ENCODE measurements at places on chromosomes 12 and 14. TPM values are rescaled to one million over a fixed set of nuclear protein-coding genes. Genes with fewer than 3 reads are reported as not detected.
A peak's percentile ranks its signal among the peaks of the same experiment; 100 is the strongest.

- H3K4me3 ChIP-seq = peak overlapping the region; percentile 84
- H3K27ac ChIP-seq = peak overlapping the region; percentile 95
- H3K36me3 ChIP-seq = peaks cover 32% of the 10 kb centered on the region
- peaks cover 50% of the 10 kb centered on the region for H3K27me3 ChIP-seq
- DNase-seq = peak; percentile 14
These were observed 4.9 kb downstream of the BMP4 start for GRCh38 chr14:53951627-53952303.

DNA sequence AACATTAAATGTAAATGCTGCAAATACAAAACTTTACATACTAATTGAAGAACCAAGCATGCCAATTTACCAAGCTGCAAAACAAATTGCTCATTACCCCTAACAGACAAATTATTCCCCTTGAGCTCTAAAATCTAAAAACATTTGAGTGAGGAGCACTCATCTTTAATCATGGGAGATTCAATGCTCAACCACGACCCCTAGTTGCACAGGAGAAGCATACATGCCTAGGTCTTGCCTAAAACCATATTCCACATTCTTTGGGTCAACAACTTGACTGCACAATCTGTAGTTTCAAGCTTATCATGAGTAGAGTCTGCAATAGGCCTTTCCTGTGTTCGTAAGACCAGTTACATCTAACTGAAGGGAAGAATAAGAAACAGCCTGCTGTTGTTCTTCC lies 69.7 kb downstream of the MGAT4C start:
- H3K36me3 ChIP-seq = no peaks in the 10 kb centered on the region
- no peak for DNase-seq
- no peaks in the 10 kb centered on the region for H3K27me3 ChIP-seq
- no peaks in the 10 kb centered on the region for H3K4me1 ChIP-seq
- H3K27ac ChIP-seq = no peak overlapping the region

DNA sequence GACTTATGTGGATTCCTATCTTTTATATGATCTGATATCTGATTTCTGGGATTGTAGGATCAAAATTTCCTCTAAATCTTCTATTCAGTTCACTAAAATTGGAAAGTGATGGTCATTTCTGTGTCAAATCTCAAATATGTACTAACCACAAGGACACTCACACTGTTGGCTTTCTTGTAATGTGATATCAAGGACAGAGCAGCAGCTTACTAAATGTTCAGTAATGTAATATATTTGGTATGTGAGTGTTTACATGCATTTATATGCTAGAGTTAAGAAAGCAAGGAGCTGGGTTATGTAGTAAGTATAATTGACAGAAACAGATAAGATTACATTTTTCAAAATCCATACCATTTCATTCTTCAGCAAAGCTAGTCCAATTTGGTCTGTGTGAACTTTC lies 16.5 kb downstream of the PUS7L start:
- no peak overlapping the region for H3K27ac ChIP-seq
- DNase-seq = no peak
- peaks cover 44% of the 10 kb centered on the region for H3K36me3 ChIP-seq
- no peaks in the 10 kb centered on the region for H3K27me3 ChIP-seq
- H3K4me3 ChIP-seq = no peak overlapping the region
- no peaks in the 10 kb centered on the region for H3K4me1 ChIP-seq

DNA sequence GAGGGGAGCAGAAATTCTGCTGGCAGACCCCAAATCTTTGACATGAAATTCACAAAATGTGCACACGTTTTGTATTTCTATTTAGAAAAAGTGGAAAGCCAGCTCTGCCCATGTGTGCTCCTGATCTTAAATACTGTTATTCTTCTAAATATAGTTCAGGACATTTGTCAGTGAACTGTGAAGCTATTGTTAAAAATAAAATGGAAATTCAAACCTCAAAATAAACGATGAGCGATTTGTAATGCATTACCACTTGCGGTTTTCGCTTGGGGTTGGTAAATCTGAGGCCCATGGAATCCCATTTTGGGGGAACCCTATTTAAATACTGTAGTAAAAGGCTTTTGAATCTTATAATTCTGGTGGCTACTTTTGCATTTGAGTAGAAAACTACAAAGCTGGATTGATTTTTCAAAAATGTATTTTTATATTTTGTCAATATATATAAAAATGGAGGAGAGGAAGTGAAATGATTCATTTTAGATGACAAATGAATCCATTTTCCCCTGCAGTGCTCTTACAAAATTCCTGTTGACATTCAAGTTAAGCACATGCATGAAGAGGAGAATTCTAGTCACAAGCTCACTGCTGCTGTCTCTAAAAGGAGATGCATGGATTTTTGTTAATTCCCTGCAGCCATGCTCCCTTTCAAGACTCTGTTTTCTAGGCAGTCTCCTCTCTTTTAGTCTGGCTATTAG lies 47.1 kb downstream of the FLRT2 start:
- no peak for DNase-seq
- H3K4me1 ChIP-seq = no peaks in the 10 kb centered on the region
- no peak overlapping the region for H3K27ac ChIP-seq
- no peaks in the 10 kb centered on the region for H3K36me3 ChIP-seq
- H3K27me3 ChIP-seq = no peaks in the 10 kb centered on the region

DNA sequence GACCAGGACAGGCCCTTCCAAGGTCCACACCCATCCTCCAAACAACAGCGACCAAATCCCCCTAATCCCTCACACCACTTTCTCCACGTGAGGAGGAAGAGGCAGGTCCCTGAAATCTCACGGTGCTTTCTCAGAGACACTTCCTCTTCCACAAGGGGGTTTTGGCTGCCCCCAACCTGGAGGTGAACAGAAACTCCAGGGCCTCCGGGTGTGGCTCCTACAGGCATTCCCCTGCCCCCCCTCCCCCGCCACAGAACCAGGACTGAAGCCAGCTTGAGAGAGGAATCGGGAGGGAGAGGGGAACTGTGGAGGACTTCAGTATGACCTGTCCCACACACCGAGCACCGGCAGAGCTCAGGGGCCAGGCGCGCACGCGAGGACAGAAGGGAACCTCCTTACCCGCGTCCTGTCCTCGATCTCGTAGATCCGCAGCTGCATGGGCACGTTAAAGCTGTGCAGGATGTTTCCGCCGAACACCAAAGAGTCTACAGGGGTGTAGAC lies 60.2 kb downstream of the KDM2B start:
- H3K36me3 ChIP-seq = peaks cover 9% of the 10 kb centered on the region
- no peaks in the 10 kb centered on the region for H3K27me3 ChIP-seq
- H3K4me3 ChIP-seq = peak overlapping the region; percentile 35
- H3K4me1 ChIP-seq = peaks cover 14% of the 10 kb centered on the region
- H3K27ac ChIP-seq = peak overlapping the region; percentile 36

DNA sequence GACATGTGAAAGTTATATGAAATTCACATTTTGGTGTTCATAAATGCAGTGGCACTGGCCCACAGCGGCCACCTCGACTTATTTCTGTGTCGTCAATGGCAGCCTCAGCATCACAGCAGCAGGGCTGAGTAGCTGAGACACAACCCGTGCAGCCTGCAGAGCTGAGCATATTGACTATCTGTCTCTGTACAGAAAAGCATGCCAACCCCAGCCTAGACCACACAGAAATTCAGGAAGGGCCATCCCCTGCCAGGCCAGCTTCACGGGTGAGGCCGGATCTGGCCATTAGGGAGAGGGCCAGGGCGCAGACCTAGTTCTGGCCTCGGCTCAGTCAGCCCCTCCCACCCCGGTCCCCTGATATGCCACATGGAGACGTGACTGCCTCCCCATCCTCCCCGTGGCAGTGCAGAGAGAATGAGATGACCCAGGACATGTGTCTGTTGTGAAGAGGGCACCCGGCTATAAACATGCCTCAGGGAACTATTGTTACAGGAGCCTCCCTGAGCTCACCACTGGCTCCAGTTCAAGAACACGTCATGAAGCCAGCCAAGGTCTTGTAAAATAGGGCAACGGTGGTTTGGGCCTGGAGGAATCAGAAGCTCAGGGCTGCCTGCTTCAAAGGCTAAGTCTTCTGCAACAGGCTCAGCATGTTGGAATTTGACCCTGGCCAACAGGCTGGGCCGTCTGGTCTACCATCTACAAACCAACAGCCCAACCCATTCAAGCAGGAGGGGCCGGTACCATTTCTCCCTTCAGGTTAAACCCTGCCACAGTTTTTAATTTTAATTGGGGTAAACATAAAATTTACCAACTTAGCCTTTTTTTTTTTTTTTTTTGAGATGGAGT lies 25.5 kb downstream of the SCARB1 start:
- no peaks in the 10 kb centered on the region for H3K27me3 ChIP-seq
- peak overlapping the region; percentile 88 for H3K27ac ChIP-seq
- H3K4me3 ChIP-seq = peak overlapping the region; percentile 6
- peaks cover 47% of the 10 kb centered on the region for H3K4me1 ChIP-seq
- no peaks in the 10 kb centered on the region for H3K36me3 ChIP-seq
- peak; percentile 81 for DNase-seq

Gene ADSS1
- total RNA-seq = 218 TPM

Gene FOXA1
- not detected for total RNA-seq

GRCh38 chr14:24337144-24337823 lies 2.4 kb upstream of the ADCY4 start:
- no peak for DNase-seq
- no peaks in the 10 kb centered on the region for H3K36me3 ChIP-seq
- peaks cover 58% of the 10 kb centered on the region for H3K4me1 ChIP-seq
- peaks cover 93% of the 10 kb centered on the region for H3K27me3 ChIP-seq
- no peak overlapping the region for H3K27ac ChIP-seq
- H3K4me3 ChIP-seq = no peak overlapping the region

GRCh38 chr14:100320157-100320856 lies 2.8 kb upstream of the SLC25A47 start:
- peaks cover 18% of the 10 kb centered on the region for H3K4me1 ChIP-seq
- no peaks in the 10 kb centered on the region for H3K27me3 ChIP-seq
- no peaks in the 10 kb centered on the region for H3K36me3 ChIP-seq
- no peak for DNase-seq
- H3K27ac ChIP-seq = no peak overlapping the region
- no peak overlapping the region for H3K4me3 ChIP-seq

DNA sequence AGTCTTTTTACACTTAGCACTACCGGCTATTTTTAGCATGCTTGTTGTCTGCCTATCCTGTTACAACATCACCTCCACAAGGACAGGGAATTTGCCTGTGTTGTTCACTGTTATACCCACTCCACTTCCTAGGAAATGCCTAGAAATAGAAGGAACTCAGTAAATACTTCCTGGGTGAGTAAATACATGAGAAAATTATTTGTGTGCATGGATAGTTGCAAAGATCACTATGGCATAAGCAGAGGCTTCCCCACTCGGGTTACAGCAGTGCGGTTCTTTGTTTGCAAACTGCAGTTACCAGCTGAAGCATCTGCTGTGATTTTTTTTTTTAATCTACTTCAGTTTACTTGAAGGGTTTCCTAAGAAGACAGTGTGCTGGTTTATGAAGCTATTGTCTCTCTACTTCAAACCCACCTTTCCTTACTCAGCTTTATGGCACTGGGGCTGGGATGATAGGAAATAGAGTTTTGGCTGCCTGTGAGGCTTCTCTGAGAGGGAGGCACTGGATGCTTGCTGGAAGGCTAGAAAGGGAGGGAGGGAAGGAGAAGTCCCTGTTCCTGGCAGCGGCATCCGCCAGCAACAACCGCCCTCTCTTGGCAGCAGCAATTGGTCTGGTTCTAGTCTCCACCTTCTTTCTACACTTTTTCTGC lies 29.0 kb downstream of the PDE6H start:
- H3K4me3 ChIP-seq = no peak overlapping the region
- peaks cover 16% of the 10 kb centered on the region for H3K4me1 ChIP-seq
- H3K27ac ChIP-seq = no peak overlapping the region
- H3K27me3 ChIP-seq = peaks cover 11% of the 10 kb centered on the region

- peaks cover 4% of the 10 kb centered on the region for H3K36me3 ChIP-seq
- no peaks in the 10 kb centered on the region for H3K27me3 ChIP-seq
- H3K4me1 ChIP-seq = peaks cover 7% of the 10 kb centered on the region
- H3K4me3 ChIP-seq = no peak overlapping the region
These were observed 80.2 kb downstream of the TMCC3 start for GRCh38 chr12:94570161-94570560.

- no peak for DNase-seq
- no peaks in the 10 kb centered on the region for H3K36me3 ChIP-seq
- no peak overlapping the region for H3K27ac ChIP-seq
These were observed 37.4 kb downstream of the EPS8 start for GRCh38 chr12:15751741-15752140.

DNA sequence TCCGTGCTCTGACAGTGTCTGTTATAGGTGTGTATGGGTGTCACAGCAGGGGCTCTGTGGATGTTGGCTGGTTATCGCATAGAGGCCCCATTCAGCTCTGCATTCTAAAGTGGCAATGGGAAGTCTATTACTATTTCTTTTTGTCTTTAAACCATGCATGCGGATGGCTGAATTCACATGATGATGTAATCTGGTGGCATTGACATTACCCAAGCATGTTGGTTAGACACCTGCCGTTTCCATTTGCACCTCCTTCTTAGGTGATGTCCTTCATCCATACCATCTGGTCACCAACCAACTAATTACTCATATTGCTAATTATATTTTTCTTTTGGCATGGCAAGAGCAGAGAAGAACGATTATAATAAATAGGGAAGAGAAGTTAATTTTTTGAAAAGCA lies 270.8 kb upstream of the RGS6 start:
- H3K27ac ChIP-seq = no peak overlapping the region
- no peak for DNase-seq
- H3K4me3 ChIP-seq = no peak overlapping the region
- no peaks in the 10 kb centered on the region for H3K27me3 ChIP-seq

Gene CEBPE
- total RNA-seq = not detected

Data from left ventricle myocardium inferior (tissue), 1 donor.